NCI-H1105 treated with DMSO at 0.1 percent for 48 hours (cell line): ENCODE measurements at places on chromosomes 3 and 15.

- no peak for DNase-seq
Observed at GRCh38 chr3:102105193-102105592, 255.9 kb downstream of the NFKBIZ start.

DNA sequence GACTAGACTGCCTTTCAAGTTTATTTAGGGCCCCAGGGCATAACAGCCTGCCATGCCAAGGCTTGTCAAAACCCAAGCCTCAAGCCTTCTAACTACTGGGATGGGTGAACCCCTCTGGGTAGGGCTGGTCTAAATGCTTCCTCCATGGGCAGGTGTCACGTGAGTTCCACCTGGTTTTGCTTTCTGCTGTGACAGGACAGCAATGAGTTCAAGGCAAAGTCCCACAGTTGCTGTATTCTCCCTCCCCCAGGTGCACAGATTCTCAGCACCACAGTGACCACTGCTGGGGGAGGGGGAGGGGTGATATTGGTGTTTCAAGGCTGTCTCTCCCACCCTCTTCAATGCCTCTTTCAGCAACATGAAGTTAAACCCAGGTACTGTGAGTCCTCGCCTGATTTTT, 46.9 kb upstream of the UBE2Q2 start:
- no peak for DNase-seq

DNA sequence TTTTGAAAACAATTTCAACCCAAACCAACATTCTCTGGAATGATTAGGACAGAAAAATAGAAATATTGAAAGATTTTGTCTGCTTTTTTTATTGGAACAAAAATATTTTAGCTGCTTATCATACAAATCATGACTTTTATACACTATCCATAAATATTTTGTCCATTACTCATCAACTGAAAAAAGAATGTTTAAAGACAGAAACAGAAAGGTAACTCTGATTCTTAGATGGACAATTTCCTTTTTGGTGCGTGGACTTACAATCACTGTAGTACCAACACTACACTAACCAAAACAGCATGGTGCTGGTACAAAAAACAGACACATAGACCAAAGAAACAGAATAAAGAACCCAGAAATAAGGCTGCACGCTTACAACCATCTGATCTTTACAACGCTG, 582.8 kb upstream of the CCDC54 start:
- DNase-seq: no peak

- DNase-seq: peak; percentile 46
Observed at GRCh38 chr3:53709860-53710674, 136.2 kb downstream of the CHDH start.

GRCh38 chr3:121152573-121152972, 244.6 kb downstream of the STXBP5L start:
- DNase-seq: no peak

DNA sequence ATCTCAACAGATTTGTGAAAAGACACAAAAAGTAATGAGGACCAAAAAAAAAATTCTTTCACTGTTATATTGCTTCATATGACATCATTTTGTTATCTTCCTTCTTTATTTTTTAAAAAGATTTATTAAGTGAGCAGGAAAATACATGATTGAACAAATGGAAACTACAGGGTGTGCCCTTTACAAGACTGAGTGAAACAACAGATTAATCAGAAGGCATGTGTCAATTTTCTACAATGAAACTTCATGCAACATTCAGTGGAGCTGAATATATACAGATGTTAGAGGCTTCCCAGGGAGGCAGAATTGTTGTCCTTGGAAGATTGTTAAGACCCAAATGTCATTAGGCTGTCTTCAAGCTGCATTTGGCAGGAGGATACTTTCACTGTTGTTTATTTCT, 28.4 kb upstream of the SLC2A2 start:
- DNase-seq: no peak

GRCh38 chr3:58994746-58995330, 55.0 kb downstream of the CFAP20DC start:
- DNase-seq: peak; percentile 55

DNA sequence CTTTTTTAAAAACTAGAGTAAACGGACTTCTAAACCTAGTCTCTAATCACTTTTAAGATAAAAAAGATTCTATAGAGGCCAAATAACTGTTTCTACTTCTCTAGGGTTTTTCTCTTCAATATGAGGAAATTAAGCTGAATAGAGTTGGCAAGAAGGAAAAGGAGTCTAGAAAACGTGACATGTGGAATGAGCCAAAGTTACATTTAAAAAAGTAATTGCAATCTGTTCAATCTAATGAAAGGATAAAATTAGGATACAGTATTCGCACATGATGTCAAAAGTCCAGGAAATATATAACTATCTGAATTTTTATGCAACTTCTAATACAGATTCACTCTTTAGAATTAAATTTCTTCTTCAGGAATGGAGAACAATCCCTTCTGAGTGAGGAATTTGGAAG, 300.1 kb downstream of the ULK4 start:
- DNase-seq: no peak

- DNase-seq: no peak
Observed at GRCh38 chr3:134034005-134034785, 4.5 kb upstream of the SLCO2A1 start.

DNA sequence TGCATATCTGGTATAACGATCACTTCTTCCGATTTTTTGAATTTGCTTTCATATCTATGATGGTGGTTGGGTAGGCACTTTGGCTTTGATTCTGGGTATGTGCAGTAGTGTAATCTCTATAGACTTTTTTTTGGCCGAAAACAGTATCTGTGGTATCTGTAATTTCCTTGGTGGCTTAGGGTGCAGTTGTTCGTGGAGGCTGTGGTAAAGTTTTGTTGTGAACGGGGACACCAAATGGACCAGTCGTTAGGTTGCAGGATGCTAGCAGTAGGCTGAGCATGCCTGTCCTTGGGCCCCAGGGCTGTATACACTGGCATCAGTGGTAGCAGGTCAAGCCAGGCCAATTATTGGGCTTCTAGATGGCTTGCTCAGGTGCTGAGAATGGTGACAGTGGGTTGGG, 55.2 kb downstream of the CCDC66 start:
- DNase-seq: no peak

GRCh38 chr3:98326945-98327344, 26.7 kb upstream of the OR5K4 start:
- no peak for DNase-seq

- DNase-seq: no peak
Observed at GRCh38 chr3:107963581-107963980, 127.2 kb downstream of the CD47 start.

DNA sequence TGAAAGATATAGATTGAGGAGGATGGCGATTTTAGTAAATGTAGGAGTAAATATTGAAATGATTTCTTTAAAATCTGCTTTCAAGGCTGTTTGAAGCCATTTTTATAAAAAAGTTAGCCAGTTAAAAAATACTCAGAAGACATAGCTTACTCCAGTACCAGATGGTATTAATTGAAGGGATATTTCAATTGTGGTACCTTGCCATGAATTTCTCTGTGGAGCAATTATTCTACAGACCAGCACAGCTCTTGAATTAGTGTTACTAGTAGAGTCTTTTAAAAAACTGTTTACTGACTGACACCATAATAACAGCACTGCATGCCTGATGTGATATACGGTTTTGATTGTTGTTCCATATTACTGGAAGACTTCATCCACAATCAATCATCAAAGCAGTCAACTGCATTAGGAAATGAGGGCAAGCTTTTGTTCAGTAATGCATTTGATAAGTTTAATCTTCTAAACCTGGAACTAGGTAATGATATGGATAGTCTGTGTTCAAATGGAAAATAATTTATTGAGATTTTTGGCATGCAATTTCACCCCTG, 106.4 kb downstream of the MFSD1 start:
- no peak for DNase-seq

GRCh38 chr3:33146791-33147445, 33.1 kb downstream of the CRTAP start:
- DNase-seq: peak; percentile 11

- no peak for DNase-seq
Observed at GRCh38 chr3:57331078-57331610, 38.7 kb upstream of the ASB14 start.

DNA sequence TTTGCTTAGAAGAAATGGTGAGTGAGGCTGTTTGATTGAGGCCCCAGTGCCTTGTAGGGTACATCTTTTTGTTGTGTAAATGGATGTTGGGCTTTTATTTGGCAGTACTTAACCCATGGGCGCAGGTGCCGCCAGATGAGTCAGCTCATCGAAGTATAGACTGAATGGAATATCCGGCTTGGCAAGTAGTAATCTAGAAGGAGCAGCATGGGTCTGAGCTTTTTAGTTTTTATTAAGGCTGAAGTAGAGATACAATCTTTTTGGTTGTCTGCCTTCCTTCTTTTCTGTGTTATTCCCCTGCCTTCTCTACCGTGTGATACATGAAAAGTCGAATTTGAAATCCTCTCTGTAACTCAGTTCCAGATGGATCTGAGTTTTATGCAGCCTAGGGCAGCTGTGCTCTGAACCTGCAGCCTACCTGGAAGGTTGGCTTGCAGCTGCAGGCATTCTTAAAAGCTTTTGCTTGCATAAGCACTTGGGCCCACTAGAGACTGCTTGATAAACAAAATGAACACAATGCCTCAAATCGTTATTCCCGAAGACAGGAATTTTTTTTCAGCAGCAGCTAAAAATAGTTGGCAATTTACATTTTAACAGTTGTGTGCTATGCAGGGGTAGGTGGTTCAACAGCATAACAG, 177.5 kb upstream of the CGNL1 start:
- DNase-seq: peak; percentile 99

DNA sequence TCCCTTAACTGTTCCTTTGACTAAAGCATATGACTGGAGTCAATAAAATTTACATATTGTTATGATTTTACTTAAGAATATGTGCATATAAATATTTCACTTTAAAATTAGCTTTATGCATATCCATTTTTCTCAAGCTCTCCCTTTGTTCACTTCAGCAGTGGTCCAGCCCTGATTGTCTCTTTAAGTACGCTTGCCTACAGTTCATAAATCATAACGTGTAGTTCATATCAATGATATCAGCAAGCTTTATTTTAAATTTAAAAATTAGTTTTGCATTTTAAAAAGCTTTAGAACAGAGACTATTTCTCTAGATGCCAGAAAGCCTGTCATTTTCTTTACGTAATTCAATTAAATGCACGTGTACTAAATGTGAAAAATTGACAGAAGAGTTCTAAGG, 721.9 kb downstream of the OTOL1 start:
- no peak for DNase-seq

DNA sequence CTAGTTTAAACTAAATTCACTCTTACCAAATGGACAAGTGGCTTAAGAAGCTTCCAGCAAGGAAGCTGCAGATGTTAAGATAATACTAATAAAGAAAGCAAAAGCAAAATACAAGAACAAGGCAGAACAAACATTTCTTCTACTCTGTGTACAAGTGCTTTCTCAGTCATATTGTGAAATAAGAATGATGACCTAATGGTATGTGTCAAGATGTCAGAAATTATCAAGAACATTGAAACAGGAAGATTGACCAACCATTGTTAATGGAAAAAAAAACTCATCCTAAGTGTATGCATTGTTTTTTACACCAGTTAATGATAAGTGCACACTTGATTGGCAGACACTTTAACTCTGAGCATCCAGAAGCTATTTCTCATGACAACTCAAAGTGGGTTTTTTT, 65.4 kb upstream of the P2RY1 start:
- no peak for DNase-seq

GRCh38 chr3:196339493-196340254, 1.5 kb upstream of the TM4SF19 start:
- DNase-seq: no peak

GRCh38 chr3:95813244-95813643, 1001.1 kb upstream of the EPHA6 start:
- no peak for DNase-seq

DNA sequence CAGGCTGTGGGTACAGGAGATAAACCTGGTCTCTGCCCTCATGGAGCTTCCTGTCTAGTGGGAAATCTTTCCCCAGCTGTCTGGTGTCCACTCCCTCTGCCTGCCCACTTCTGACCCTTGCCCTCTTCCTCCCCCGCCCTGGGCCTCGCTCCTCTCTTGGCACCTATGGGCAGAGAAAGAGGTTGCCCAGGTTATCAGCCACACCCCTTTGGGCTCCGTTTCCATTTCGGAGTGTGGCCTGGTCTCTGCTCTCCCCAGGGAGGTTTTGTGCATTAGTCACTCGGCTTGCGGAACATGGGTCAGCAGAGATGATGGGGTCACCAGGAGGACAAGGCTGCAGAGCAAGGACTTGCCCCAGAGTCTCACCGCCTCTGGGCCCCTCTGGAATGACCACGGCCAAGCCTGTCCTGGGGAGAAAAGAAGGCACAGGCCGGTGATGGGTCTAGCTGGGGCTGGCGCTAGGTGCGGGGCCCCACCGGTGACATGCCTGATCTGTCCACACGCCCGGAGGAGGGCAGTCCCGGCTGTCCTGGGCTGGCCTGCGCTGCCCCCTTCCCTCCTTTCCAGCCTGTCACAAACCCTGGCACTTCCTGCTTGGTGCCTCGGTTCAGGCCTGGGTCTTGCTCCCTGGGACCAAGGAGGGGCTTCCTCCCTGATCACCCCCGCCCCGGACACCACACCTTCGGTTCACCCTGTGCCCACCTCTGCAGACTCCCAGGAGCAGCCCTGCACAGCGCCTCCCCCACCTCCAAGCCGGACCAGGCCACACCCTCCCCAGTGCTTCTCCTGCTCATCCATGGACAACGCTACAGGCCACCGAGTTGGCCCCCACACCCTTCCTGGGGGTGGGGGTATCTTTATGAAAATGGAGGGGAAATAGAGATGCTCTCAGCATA, 35.6 kb upstream of the MUC4 start:
- DNase-seq: no peak
